ENCODE measurements at places on chromosomes 7 and 10.

DNA sequence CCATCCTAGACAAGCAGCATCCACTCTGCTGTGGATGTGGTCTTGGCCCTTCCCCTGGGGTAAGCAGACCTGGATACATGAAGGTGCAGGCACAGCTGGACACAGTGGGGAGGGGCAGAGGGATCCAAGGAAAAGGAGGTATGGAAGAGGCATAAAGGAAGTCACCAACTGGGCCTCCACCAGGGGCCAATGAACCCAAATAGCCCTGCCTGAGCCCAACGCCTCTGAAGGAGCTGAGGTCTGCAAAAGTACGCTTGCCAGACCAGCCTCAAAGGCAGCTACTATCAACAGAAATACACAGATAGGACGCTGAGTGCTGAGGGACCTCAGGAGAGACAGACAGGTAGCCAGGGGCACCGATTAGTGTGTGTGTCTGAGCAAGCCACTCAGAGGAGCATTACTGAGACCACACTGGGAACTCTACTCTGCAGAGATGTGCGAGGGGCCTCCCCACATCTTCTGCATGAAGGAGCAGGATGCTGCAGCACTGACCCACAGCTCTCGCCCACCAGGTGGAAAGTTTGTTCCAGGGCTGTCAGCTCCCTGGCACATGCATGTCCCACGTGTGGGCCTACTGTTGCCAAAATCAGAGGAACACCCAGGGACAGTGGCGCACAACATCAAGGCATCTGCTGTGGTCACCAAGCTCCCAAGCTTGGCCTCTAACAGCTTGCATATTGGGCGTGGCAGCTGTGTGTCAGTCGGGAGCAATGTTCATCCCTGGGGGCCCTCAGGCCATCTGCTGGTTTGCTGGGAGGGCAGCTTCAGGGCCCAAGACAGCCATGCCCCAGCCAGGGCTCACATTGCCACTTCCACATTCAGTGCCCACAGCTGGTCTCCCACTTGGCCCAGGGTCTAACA lies 40.0 kb downstream of the MKI67 start:
- peak; percentile 8 for DNase-seq

DNA sequence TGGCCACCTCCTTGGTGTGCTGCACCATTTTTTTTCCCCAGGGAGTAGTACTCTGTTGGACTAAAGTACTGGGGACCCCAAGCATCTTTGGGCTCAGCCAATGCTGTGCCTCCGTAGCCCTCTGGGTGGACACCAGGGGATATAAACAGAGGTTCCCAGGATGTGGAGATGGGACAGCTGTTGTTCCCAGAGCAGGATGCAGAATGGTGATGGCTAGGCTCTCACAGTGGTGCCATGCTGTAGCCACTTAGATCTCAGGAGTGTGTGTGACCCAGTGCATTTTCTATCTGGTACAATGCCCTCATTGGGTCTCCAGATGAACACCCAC lies 50.9 kb upstream of the SCIN start:
- no peak for DNase-seq

DNA sequence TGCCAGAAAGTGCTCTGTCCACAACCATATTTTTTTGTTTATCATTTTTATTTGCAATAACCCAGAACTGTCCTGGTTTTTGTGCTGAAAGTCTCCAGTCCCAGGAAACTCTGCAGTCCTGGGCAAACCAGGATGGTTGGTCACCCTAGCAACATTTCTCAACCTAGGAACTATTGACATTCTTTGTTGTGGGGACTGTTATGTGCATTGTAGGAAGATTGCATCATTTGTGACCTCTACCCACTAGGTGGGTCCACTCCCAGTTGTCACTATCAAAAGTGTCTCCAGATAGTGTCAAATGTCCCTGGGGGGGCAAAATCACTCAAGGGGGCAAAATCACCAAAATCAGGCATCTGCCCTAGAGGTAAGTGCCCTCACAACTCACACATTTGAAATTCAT lies 14.0 kb upstream of the SRI start:
- DNase-seq = no peak

- DNase-seq = no peak
Measured at GRCh38 chr7:45342236-45342635, 184.6 kb downstream of the RAMP3 start.

- no peak for DNase-seq
Measured at GRCh38 chr7:158732494-158733219, 28.1 kb upstream of the NCAPG2 start.

- no peak for DNase-seq
Measured at GRCh38 chr10:59281861-59282260, 80.5 kb downstream of the FAM13C start.

GRCh38 chr7:20839987-20840386 lies 53.3 kb upstream of the SP8 start:
- DNase-seq = no peak
